ENCODE measurements at places on chromosomes 11 and 22. TPM values are rescaled to one million over a fixed set of nuclear protein-coding genes. Genes with fewer than 3 reads are reported as not detected.

GRCh38 chr22:49153921-49154320 is 673.8 kb downstream of the BRD1 start:
- DNase-seq, result no peak

GRCh38 chr11:47987310-47987709 is 7.0 kb downstream of the PTPRJ start:
- DNase-seq, result no peak

DNA sequence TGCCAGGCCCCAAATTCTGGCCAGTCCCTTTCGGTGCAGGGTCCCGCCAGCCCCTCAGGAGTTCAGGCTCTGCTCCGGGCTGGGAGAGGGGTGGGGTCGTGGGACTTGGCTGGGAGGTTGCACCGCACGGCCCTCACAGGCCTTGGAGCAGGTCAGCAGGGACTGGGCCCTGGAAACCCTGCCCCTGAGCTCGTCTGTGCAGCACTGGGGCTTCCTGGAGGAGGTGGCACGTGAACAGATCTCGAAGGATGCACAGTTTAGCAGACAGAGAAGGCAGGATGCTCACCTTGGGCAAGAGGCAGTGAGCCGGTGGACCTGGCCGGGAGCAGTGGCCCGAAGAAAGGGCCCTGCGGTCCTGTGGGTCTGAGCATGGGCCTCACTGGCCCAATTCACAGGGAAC is 70.0 kb downstream of the WNT7B start:
- DNase-seq, result no peak

GRCh38 chr11:37110385-37110784 is 512.3 kb upstream of the RAG2 start:
- DNase-seq, result no peak

GRCh38 chr22:27996529-27996925 is 77.5 kb upstream of the PITPNB start:
- peak; percentile 54 for DNase-seq

DNA sequence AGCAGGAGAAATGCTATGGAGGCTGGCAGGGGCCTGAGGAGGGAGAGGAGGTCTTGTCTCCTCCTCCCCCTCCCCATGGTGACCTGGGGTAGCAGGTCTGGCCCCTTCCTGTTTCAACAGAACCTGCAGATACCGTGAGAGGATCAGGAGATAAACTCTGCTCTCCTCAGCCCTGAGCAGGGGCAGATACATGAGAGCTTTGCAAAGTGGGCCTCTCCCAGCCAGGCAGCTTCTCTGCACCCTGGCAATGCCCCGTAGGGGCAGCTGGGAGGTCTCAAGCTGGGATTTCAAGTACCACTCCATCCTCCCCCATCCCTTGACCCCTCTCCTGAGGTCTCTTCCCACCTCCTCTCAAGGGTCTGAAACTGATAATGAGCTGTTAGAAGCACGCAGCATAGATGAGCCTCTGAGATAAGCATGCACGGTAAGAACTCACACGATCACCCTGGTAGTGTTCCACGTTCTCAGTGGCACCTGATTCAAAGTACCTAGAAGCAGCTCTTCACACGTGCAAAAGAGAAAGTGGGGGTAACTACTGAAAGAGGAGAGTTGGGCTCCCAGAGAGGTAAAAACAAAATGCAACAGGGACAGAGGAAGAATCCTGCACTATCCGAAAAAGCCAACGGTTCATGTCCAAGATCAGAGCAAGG is 4.9 kb upstream of the CCDC86 start:
- DNase-seq, result no peak

DNA sequence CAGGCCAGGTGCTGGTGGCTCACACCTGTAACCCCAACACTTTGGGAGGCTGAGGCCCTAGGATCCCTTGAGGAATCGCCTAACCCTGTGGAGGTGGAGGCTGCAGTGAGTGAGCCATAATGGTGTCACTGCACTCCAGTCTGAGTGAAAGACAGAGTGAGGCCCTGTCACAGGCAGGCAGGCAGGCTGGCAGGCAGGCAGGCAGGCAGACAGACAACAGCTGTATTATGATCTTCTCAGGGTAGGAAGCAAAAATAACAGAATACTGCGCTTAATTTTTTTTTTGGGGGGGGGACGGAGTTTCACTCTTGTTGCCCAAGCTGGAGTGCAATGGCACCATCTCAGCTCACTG is 3901.6 kb upstream of the OR11H1 start:
- no peak for DNase-seq

GRCh38 chr22:42814616-42815015 is 42.5 kb downstream of the ARFGAP3 start:
- DNase-seq, result no peak

GRCh38 chr11:48052183-48053044 is 72.1 kb downstream of the PTPRJ start:
- no peak for DNase-seq

The FAM180B gene
- polyA plus RNA-seq, result not detected

The SAA4 gene
- not detected for polyA plus RNA-seq

The HNRNPUL2 gene
- 37.5 TPM for polyA plus RNA-seq

The LRRC10B gene
- not detected for polyA plus RNA-seq

Data from sigmoid colon (tissue), 7 donors.